Hindlimb muscle (tissue), 1 donor: ENCODE measurements at places on chromosomes 3 and 15.
A peak's percentile ranks its signal among the peaks of the same experiment; 100 is the strongest.

GRCh38 chr3:133572158-133573053, 1.1 kb upstream of the CDV3 start:
- no peak for DNase-seq

GRCh38 chr3:52034212-52034611, 22.2 kb downstream of the DUSP7 start:
- no peak for DNase-seq

DNA sequence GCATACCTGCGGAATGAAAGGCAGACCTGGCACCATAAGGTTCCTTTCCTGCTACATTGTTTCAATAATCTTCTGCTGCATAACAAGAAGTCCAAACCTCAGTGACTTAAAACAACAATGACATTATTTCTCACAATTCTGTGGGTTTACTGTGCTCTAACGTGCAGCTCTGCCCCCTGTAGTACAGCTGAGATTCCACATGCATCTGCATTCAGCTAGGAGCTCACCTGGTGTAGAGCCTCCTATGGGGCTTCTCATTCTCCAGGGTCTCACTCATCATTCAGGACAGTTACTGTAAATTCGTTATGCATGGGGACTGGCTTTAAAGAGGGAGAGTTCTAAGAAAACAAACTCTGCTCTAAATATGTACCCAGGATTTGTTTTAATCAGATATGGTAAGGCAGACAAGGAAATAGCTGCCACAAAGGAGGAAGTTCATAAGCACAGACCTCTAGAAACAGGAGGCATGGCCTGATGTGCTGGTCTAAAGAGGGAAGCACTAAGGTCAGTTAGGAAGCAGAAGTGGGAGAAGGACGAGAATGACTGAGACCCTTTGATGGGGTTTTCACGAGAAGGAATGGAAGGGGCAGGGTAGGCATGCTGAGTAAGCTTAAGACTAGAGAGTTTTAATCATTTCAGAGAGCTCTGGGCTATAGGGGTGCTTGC, 347.0 kb downstream of the NEK10 start:
- DNase-seq, result no peak

DNA sequence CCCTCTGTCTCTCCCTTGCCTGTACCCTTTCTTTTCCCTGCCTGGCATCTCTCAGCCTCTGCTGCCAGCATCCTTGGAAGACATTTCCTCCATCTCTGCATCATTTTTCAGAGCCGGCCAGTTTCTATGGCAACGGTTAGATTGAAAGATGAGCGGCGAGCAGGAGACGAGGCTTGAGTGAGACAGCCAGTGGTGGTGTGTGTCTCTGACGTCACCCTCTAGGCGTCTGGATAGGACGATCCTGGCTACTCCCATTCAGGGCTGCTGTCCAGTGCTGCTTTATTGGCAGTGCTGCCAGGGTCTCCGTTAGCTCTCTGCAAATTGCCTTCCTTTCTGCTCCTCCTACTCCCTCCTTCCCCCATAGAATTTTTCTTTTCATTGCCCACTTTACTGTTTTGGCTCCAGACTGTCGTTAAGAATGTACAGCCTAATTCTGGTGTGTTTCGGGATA, 57.9 kb downstream of the TRAK1 start:
- peak; percentile 88 for DNase-seq

- DNase-seq, result peak; percentile 60
Observed at GRCh38 chr3:154060238-154061000, 60.8 kb upstream of the ARHGEF26 start.
